Colonic mucosa (tissue), 4 donors: ENCODE measurements at places on chromosomes 16 and 17. TPM values are rescaled to one million over a fixed set of nuclear protein-coding genes. Genes with fewer than 3 reads are reported as not detected.

GRCh38 chr17:1779571-1780131 is 17.8 kb downstream of the SERPINF1 start:
- H3K4me3 ChIP-seq = no peak overlapping the region
- H3K36me3 ChIP-seq = no peaks in the 10 kb centered on the region
- peak overlapping the region; percentile 73 for H3K27ac ChIP-seq

Gene CMTM2
- total RNA-seq = not detected

GRCh38 chr17:13403982-13404946 is 197.5 kb downstream of the HS3ST3A1 start:
- no peaks in the 10 kb centered on the region for H3K27me3 ChIP-seq
- H3K4me3 ChIP-seq = no peak overlapping the region
- no peaks in the 10 kb centered on the region for H3K36me3 ChIP-seq
- no peaks in the 10 kb centered on the region for H3K4me1 ChIP-seq

Gene IRX3
- total RNA-seq = not detected

DNA sequence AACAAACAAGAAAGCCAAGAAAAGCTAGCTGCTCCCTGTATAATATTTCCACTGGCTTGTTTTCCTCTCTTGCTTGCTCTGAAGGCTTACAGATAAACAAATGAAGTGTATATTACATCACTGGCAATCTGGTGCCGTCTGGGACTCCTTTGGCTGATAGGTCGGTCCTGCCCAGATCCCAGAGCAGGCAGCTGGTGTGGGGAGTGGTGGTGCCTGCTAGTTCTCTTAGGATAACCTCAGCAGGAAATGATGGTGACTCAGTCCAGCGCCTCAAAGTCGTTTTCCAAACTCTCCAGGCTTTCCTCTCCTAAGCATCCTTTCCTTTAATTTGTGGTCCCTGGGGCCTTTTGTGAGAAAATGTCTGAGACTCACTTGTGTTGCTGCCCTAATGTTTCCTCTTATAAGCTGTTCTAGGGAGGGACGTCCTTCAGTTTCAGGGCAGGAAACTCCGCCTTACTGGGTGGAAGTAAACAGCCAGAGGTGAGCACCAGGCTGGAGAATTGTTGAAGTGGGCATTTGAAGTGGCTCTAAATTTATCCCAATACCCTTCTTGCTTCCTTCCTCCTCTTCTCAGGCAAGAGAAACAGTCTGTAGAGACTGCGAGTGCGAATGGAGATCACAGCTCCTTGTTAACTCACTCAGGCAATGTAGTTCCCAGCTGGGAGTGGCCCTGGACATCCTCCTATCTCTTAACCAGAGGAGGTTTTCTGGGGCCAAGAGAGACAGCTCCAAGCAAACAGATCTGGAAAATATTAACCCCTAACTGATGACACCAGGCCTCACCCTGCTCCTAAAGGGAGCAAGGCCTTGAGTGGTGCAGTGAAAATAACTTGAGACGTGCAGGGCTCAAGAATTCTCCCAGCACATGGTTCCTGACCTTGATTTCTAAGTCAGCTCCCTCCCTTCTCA is 34.9 kb downstream of the CD300LF start:
- no peak overlapping the region for H3K27ac ChIP-seq
- H3K27me3 ChIP-seq = no peaks in the 10 kb centered on the region
- no peaks in the 10 kb centered on the region for H3K4me1 ChIP-seq
- no peak overlapping the region for H3K4me3 ChIP-seq
- DNase-seq = no peak

DNA sequence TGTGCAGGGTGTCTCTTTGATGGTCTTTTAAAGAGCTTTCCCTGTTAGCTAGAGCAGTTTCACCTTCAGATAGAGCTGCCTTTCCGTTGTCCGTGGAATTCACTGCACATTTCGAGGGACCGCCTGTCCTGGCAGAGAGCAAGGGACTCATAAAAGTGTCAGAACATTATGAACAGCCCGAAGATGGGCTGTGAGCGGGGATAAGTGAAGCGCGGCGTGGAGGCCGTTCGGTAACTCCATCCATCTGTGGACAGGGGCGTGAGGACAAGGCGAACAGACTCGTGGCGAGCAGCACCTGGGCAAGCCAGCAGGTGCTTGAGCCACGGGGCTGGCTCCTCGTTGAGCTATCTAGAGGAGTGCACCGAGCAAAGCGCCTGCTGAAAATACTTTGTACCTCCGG is 371.2 kb downstream of the MAF start:
- no peaks in the 10 kb centered on the region for H3K4me1 ChIP-seq

- H3K4me3 ChIP-seq = no peak overlapping the region
- no peaks in the 10 kb centered on the region for H3K27me3 ChIP-seq
- H3K36me3 ChIP-seq = no peaks in the 10 kb centered on the region
- no peak overlapping the region for H3K27ac ChIP-seq
Measured at GRCh38 chr17:67629971-67630320, 87.8 kb upstream of the NOL11 start.

Gene GUCY2D
- 0.37 TPM for total RNA-seq

Gene ADAT1
- total RNA-seq = 38.8 TPM

Gene GPR179
- total RNA-seq = 0.03 TPM

DNA sequence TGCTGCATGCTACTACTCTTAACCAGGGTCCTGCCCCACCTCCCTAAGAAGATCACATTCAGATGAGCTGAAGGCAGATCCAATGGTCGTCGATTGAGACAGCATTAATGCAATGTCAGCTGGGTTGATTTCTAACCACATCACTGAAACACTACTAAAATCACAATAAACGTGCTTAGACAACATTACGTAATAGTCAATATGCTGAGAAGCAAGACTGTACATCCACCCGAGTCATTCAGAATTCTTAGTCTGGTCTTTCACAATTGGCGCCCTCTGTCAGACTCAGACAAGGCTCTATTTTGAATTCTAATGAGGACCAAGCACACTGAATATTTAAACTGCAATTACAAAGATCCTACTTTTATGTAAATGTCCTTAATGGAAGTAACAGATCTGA is 205.2 kb downstream of the STX8 start:
- H3K27me3 ChIP-seq = no peaks in the 10 kb centered on the region
- no peaks in the 10 kb centered on the region for H3K36me3 ChIP-seq
- DNase-seq = no peak
- no peaks in the 10 kb centered on the region for H3K4me1 ChIP-seq
- H3K27ac ChIP-seq = no peak overlapping the region
- no peak overlapping the region for H3K4me3 ChIP-seq

Gene ABCC3
- total RNA-seq = 187 TPM

- H3K36me3 ChIP-seq = no peaks in the 10 kb centered on the region
- H3K4me3 ChIP-seq = no peak overlapping the region
- no peaks in the 10 kb centered on the region for H3K4me1 ChIP-seq
- no peak for DNase-seq
Measured at GRCh38 chr17:76687298-76688164, 23.2 kb downstream of the MXRA7 start.

Gene SLC39A11
- total RNA-seq = 57.7 TPM

- H3K36me3 ChIP-seq = no peaks in the 10 kb centered on the region
- no peak overlapping the region for H3K4me3 ChIP-seq
- H3K27me3 ChIP-seq = no peaks in the 10 kb centered on the region
- DNase-seq = no peak
- no peaks in the 10 kb centered on the region for H3K4me1 ChIP-seq
Measured at GRCh38 chr16:52251495-52251894, 295.4 kb downstream of the TOX3 start.
